ENCODE measurements at places on chromosomes 6 and 20.
A peak's percentile ranks its signal among the peaks of the same experiment; 100 is the strongest.

- DNase-seq = no peak
Observed at GRCh38 chr6:30066082-30066481, 916 bp upstream of the PPP1R11 start.

DNA sequence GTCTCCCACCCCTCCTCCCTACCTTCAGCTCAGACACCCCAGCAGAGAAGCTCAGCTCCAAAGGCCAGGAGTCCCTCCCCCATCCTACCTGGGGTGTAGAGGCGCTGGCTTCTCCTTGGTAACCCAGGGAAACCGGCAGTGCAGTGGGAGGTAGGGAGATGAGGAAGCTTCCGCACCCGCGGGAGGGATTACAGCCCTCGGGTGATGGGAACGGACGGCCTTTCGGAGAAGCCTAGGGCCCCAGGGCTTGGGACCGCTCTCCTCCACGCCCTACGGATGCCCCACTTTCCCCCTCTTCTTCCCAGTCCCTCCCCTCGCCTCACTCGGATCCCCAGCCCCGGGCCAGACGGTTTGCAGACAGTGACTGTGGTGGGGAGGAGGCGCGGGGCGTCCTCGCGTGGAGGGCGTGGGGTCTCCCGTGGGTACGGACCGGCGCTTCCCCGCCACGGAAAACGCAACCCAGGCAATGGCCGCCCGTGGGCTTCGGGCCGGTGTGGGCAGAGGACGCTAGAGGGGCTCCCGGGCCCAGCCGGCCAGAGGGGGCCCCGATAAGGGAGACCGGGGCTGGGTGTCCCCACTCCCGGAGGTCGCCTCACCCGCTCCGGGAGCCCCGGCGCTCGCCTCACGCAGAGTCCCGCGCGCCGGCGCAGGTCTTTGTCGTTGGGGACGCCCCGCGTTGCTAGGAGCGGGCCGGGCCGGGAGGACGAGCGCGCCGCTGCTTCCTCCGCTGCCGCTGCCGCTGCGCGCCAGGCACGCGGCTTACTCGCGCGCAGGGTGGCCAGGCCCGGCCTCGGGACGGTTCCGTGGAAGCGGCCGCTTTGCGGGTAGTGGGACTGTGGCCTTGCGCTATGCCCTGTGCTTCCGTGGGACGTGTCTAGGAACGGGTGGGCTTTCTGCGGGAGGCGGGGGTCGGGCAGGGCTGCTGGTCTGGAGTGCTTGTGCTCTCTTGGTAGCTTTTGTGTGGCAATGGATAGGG is 15.8 kb downstream of the AARS2 start:
- peak; percentile 51 for DNase-seq

DNA sequence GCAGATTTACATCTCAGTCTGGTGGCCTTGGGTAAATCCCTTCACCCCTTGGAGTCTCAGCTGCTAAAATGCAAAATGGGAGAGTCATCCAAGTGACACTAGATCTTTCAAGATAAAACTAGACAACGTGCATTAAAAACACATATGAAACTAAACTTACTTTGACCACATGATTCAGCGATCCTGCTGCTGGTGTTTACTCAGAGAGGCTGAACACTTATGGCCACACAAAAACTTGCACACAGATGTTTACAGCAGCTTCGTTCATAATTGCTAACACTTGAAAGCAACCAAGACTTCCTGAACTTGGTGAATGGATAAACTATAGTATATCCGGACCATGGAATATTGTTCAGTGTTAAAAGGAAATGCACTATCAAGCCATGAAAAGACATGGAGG is 55.3 kb upstream of the GPR6 start:
- DNase-seq = no peak

DNA sequence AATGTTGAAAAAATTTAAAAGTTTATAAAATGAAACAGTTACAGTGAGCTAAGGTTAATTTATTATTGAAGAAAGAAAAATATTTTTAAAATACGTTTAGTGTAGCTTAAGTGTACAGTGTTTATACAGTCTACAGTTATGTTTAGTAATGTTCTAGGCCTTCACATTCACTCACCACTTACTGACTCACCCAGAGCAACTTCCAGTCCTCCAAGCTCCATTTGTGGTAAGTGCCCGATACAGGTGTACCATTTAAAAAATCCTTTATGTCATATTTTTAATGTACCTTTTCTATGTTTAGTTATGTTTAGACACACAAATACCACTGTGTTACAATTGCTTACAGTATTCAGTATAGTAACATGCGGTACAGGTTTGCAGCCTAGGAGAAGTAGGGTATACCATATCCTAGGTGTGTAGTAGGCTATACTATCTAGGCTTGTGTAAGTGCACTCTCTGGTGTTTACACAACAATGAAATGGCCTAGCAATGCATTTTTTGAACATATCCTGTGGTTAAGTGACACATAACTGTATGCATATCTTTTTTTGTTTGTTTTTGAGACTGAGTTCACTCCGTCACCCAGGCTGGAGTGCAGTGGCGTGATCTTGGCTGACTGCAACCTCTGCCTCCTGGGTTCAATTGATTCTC is 26.3 kb downstream of the FLRT3 start:
- DNase-seq = no peak

DNA sequence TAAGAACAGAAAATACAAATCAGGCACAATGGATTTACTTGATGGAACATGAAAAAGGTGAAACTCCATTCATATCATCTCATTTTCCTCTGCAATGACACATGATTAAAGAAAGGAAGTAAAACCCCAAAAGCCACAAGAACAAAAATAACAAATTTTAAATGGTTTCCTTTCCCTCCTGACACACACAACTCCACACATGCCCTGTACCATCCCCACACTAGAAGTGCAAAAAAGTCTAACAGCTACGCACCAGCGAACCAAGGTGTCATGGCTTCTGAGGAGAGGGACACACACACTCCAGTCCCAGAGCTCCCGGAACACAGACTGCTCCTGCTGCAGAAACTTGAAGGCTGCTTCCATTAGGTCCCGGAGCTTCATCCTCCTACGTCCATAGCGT is 25.3 kb downstream of the MDN1 start:
- DNase-seq = peak; percentile 30

- DNase-seq = no peak
Observed at GRCh38 chr6:91697010-91697695, 1110.3 kb upstream of the MAP3K7 start.

DNA sequence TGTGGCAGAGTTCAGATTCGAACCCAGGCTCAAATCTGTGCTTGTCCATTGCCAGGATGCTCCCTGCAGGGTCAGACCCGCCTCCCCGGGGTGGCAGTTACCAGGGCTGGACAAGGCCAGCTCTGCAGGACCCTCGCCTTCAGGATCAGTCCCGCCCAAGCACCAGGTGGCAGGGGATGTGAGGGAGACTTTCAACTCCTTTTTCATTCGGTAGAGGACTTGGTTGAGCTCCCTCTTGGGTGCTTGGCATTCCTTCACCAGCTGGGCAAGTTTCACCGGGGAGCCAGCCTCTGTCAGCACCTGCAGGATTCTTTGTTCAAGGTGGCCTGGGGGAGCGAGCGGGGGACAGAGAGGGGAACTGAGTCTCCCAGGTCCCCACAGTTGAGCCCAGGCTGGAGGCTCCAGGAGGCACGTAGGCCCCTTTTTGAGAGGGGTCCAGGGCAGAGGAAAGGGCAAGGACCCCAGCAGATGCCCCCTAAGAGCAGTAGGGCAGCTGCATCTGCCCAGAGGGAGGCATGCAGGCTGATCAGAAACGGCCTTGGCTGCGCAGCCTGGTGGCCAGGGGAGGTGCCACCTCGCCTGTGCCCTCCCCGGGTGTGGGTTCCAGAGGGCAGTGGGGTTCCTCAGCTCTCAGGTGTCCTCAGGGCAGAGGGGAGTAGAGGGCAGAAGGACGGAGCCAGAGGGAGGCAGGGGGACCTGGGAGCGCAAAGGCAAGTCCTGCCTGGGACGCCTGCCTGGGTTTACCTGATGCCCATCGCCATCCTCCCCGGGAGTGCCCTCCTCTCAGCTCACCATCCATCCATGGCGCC is 3.9 kb downstream of the ZBP1 start:
- peak; percentile 15 for DNase-seq

DNA sequence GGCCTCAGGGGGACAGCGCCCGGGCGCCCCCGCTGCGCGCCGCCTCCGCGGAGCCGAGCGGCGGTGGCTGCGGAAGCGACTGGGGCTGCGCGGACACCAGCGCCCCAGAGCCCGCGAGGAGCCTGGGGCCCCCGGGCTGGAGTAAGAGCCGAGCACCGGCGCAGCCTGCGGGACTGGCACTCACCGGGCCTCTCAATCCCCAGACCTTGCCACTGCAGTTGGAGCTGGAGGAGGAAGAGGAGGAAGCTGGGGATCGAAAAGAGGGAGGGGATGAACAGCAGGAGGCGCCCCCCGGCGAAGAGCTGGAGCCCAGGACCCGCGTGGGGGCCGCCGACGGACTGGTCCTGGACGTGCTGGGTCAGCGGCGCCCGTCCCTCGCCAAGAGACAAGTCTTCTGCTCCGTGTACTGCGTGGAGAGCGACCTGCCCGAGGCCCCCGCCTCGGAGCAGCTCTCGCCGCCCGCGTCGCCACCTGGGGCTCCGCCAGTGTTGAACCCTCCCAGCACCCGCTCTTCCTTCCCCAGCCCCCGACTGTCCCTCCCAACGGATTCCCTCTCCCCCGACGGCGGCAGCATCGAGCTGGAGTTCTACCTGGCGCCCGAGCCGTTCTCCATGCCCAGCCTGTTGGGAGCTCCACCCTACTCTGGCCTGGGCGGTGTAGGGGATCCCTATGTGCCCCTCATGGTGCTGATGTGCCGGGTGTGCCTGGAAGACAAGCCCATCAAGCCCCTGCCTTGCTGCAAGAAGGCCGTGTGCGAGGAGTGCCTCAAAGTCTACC is 590 bp downstream of the RNF217 start:
- DNase-seq = no peak

DNA sequence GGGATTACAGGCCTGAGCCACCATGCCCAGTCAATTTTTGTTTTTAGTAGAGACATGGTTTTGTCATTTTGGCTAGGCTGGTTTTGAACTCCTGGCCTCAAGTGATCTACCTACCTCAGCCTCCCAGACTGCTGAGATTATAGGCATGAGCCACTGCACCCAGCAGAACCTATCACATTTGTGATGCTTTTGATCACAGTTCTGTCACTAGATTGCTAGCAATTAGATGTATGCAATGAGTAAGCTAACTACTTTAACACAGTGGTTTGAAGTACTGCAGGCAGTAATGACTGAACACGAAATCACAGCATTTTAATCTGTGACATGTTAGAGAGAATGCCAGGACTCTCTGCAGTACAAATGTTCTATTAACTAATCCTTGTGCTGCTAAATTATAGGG is 19.6 kb upstream of the SAMHD1 start:
- DNase-seq = no peak

DNA sequence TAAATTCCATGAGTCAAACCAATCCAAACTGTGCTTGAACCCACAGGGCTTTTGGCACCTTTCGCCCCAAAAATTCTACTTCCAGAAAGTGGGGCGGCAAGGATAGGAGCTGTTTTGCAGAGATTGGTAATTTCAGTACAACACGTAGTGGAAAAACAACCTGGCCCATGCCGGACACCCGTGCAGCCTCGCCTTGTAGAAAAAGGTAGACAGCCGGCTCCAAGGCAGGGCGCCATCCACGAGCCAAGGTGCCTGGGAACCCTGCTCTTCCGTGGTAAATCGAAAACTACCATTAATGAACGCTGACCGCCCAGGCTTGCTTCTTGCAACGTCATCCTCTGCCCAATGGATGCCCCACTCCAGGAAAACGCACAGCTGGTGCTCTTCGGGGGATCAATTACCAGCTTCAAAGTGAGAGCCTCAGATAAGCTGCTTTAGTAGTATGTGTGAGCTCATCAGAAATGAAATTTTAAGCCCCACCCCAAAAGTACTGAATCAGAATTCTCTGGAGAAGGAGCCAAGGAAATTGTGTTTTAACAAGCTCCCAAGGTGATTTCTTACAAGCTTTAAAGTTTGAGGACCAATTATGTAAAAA is 1.8 kb downstream of the OOEP start:
- DNase-seq = no peak

DNA sequence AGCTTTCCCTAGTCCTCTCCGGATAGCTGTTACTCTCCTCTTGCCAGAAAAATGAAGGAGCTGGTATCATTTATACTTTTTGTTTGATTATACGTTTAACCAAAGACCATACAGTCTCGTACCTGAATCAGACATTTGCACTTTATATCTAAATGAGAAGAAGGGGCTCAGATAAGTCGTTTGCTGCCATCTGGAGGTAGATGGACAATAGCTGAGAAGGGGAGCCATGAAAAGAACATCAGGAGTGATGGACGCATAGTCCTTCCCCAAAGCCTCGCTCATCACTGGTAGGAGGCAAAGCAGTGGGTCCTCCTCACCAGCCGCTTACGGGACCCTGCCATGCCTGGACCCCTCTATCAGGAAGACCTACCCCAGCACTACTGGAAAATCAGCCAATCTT is 45.4 kb downstream of the RPF2 start:
- DNase-seq = no peak

- no peak for DNase-seq
Observed at GRCh38 chr6:80769106-80769505, 662.6 kb downstream of the BCKDHB start.

DNA sequence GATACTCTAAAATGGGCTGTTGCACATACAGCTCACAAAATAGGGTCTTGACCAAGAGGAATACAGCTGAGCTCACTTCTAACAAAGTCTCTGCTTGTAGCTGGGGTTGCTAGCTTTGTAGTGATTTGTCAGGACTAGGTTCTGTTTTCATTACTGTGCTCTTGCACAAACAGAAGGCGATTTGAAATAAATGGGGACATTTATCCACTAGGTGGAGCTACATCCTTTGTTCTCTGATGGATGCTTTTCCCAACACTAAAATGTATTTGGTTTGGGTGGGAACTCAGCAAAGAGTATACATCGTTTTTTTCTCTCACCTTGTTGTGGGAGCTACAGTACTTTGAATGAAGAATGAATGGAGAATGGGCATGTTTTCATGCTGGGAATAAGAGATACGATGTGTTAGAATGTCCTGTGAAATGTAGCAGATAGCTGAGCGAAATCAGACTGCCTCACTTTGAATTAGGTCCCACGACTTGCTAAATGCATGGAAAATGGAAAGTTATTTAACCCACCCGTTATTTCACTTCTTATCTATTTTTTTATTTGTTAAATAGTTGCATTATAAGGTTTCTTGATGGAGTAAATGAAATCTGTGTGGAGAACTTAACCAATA is 494.7 kb upstream of the MAP3K7 start:
- DNase-seq = no peak

DNA sequence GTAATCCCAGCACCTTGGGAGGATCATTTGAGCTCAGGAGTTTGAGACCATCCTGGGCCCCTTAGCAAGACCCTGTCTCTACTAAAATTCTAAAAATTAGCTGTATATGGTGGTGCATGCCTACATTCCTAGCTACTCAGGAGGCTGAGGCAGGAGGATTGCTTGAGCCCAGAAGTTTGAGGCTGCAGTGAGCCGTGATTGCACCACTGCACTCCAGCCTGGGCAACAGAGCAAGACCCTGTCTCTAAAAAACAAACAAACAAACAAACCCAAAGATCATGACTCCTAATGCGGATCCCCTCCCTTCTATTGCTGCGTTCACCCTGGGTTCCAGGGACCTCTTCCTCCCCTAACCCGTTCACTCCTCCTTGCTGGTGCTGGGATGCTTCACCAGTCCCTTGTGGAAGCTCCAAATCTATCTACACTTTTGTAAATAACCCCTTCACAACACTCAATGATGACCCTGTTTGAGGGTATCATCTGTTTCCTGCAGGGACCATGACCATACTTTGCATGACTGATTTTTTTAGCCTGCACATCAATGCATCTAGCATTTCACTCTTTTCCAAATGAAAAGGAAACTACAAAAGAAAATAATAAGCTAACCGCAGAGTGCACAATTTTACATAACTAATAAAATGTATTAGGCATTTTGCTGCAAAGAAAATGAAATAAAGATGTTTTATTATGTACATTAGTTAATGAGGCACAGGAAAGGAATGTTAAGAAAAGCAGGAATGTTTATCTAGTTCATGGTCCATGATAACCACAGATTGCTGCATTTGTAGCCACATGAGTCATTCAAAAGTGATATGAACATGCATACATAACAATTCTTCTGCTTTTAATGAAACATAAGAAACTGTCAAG is 30.5 kb upstream of the IPCEF1 start:
- DNase-seq = no peak

All from activated CD4-positive, alpha-beta memory T cell treated with anti-CD3 and anti-CD28 coated beads, Interleukin-2, amount 10 ng/mL, durations not matched to agents 7 days and 5 days (primary cell).